Caco-2 (cell line): ENCODE measurements at places on chromosomes 6 and 20.
A peak's percentile ranks its signal among the peaks of the same experiment; 100 is the strongest.

GRCh38 chr6:158620963-158621693, 23.4 kb downstream of the DYNLT1 start:
- no peak for DNase-seq

DNA sequence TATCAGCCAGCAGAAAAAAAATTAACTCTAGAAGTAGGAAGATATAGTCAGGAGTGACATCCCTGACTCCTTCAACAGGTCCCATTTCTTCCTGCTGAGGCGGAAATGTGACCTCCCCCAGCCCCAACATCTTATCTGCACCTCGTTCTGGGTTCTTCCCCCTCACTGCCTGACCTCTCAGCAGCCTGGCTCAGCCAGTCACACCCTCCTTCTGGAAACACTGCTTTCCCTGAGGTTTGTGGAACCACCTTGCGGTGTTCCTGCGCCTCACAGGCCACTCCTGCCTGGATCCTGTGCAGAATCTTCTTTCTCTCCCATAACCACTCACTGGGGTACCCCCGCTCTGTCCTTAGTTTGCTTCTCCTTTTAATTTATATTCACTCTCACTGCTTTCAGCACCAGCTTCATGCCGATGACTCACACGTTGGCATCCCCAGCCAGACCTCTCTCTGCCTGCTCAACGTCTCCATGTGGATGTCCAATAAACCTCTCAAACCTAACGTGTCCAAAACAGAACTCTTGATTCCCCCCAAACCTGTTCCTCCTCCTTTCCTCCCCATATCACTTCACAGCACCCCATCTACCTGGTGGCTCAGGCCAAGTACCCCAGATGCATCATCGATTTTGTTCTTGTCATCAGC, 222.8 kb upstream of the PLN start:
- DNase-seq: no peak

GRCh38 chr20:9458138-9458796, 56.1 kb upstream of the LAMP5 start:
- peak; percentile 37 for DNase-seq

DNA sequence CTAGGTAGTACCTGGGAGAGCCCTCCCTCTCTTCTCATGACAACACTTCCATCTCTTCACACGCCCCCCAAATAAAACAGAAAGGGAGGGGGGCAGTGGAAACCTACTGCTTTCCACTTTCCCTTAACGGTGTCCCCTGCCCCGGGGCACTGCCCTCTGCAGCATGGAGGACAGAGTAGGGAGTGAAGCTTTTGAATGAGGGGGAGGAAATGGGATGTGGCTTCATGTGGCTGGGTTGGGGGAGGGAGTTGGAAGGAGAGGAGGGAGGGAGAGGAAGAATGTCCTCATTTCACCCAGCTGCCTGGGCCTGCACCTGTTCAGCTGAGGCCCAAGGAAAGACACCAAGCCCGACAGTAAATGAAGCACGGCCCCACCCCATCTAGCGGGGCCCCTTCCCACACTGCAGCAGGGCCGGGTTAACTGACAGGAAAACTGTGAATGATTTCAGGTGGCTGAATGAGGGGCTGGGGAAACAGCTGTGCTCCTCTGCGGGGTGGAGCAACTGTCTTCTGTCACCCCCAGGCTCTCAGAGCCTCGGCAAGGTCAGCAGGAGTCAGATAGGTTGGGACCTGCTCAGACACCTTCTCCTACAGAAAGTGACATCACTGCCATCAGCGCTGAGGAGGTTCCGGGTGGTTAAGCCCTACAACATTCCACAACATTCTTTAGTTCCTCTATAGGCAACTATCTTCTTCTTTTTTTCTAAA, 40.0 kb upstream of the TAF8 start:
- DNase-seq: peak; percentile 49

- DNase-seq: no peak
Measured at GRCh38 chr6:160355001-160355400, 6.8 kb downstream of the SLC22A3 start.

GRCh38 chr6:77245026-77245425, 218.3 kb downstream of the HTR1B start:
- DNase-seq: no peak

GRCh38 chr6:122049341-122049740, 350.1 kb upstream of the HSF2 start:
- DNase-seq: no peak

DNA sequence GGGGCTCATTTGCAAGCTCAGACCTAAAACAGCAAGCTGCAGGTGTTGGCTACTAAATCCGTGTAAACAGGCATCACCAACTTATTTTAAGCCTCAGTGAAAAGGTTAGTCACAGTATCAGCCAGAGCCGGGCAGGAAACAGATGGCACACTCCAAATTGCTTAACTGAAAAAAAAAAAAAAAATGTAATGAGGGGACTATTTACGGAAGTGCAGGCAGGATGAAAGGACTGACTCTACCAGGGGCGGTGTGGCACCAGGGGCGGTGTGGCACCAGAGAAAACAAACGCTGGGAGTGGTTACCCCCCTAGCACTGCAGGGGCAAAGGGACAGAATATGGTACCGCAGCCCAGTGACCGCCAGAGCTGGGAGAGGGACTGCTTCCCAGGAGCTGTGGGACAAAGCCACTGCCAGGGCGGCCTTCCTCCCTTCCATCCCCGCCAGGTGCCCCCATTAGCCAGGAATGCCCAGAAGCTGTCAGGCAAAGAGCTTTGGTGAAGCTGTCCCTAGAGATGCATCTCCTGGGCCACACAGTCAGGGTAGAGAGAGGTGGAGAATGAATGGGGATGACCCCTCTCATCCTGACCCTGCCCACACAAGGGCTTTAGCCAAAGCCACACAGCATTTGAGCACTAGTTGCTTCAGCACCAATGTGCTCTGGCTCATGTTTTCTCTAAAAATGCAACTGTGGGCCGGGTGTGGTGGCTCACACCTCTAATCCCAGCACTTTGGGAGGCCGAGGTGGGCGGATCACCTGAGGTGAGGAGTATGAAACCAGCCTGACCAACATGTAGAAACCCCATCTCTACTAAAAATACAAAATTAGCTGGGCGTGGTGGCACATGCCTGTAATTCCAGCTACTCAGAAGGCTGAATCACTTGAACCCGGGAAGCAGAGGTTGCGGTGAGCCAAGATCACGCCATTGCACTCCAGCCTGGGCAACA, 39.6 kb upstream of the GFOD1 start:
- DNase-seq: no peak

DNA sequence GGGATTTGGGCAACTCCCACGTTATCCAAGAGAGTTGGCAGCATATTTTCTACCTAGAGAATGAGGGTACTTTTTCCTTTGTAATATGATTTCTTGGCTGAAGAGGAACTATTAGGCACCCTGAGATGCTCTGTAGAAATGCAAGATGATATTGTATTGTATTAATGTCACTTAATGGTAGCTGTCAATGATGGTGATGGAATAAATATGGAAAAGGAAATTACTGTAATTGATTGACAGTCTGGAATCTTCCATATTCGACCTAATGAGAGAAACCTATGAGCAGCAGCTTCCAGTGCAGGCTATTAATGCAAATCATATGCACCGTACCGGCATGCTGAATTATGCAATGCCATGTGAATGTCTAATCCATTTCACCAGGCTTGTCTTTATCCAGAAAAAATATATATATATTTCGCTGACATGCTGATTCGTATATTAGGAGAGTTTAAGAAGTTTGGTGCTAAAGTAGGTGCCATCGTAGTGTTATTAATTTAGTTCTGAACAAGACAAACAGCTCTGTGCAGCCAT, 494.2 kb upstream of the JARID2 start:
- no peak for DNase-seq

GRCh38 chr20:14477125-14477524, 139.7 kb upstream of the FLRT3 start:
- DNase-seq: no peak
